T-cell (primary cell): ENCODE measurements at places on chromosomes 4 and X. TPM values are rescaled to one million over a fixed set of nuclear protein-coding genes. Genes with fewer than 3 reads are reported as not detected.

RNF128 gene
- total RNA-seq: not detected

ZNF185 gene
- 1.9 TPM for total RNA-seq

BCLAF3 gene
- total RNA-seq: 10.9 TPM

GRCh38 chr4:170853422-170854021, 763.8 kb upstream of the AADAT start:
- no peak for DNase-seq

DNA sequence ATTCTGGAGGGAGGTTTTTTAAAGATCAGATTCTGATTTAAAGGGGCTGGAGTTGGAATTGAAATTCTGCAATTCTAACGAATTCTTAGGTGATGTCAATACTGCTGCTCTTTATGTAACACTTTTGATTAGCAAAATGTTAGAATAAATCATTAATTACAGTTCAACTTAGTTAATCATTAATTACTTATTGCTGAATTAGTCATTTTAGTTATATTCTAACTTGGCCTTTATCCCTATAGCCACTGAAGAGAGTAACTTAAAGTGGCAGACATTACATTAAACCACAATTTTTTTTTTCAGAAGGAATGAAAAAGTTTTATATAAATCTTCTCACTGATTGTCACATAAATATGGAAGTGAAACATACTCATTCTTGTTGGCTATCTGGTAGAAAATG, 206.6 kb upstream of the ITM2A start:
- DNase-seq: no peak

DNA sequence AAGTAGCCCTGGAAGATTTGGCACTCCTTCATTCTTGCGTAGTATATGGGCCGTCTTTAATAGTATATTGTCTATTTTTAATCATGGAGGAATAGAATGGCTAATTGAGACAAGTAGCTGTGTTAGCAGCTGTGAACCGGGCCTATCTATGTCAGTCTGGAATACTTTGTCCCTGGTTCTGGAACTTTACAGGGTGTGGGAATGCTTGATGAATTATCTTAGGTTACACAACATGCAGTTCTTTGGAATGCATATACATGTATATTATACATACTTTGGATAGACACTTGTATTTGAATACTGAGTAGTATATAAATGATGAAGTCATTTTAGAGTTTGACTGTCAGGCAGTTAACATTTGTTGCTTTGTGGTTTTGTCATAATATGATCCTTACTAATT, 37.4 kb downstream of the PDLIM5 start:
- DNase-seq: no peak

- no peak for DNase-seq
Observed at GRCh38 chrX:73836956-73837477, 274.0 kb downstream of the CHIC1 start.

DNA sequence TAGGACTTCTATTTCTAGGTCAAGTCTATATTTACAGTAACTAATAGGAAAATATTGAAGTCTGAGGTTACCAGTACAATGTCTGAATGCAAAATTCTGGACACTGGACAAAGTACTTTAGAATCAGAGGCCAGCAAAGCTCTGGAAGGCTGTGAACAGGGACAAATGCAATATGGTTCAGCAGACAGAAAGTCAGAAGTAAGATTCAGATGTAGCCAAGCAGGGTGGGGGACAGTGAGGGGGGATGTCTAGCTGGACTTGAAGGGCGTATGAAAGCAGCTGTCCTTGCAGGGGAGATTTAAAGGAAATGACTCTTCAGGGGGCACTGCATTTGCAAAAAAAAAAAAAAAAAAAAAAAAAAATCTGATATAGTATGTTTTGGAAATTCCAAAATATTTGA, 2.9 kb downstream of the SORBS2 start:
- DNase-seq: no peak

GRCh38 chrX:926070-926469, 286.4 kb downstream of the CRLF2 start:
- DNase-seq: no peak

GRCh38 chr4:111449657-111450056, 695.6 kb upstream of the FAM241A start:
- DNase-seq: no peak

GRCh38 chr4:183390374-183390773, 54.1 kb upstream of the CDKN2AIP start:
- no peak for DNase-seq
